Stimulated activated CD8-positive, alpha-beta memory T cell treated with anti-CD3 and anti-CD28 coated beads, Interleukin-4, amount 100 ng/mL, for 24 hours (primary cell): ENCODE measurements at places on chromosomes 3 and 15.

GRCh38 chr3:88219138-88219792 lies 69.5 kb downstream of the C3orf38 start:
- DNase-seq: no peak

GRCh38 chr15:57388464-57388863 lies 12.2 kb downstream of the CGNL1 start:
- DNase-seq: no peak

GRCh38 chr3:159894386-159894785 lies 94.2 kb upstream of the IL12A start:
- no peak for DNase-seq

DNA sequence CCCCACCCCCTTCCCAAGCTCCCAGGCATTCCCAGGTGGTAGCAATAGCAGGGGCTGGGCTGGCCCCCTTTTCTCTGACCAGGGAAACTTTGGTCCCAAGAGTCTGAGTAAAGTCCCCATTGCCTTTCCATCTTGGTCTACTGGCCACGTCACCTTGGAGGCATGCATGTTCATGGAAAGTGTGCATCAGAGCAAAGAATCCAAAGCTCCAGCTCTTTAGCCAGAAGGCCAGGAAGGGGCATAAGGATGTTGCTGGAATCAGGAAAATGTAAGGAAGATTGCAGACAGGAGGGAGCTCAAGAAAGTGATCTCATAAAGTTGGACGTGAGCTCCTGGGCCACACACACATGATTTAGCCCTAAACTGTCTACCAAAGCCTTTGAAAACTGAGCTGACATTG lies 63.6 kb downstream of the KBTBD12 start:
- no peak for DNase-seq

DNA sequence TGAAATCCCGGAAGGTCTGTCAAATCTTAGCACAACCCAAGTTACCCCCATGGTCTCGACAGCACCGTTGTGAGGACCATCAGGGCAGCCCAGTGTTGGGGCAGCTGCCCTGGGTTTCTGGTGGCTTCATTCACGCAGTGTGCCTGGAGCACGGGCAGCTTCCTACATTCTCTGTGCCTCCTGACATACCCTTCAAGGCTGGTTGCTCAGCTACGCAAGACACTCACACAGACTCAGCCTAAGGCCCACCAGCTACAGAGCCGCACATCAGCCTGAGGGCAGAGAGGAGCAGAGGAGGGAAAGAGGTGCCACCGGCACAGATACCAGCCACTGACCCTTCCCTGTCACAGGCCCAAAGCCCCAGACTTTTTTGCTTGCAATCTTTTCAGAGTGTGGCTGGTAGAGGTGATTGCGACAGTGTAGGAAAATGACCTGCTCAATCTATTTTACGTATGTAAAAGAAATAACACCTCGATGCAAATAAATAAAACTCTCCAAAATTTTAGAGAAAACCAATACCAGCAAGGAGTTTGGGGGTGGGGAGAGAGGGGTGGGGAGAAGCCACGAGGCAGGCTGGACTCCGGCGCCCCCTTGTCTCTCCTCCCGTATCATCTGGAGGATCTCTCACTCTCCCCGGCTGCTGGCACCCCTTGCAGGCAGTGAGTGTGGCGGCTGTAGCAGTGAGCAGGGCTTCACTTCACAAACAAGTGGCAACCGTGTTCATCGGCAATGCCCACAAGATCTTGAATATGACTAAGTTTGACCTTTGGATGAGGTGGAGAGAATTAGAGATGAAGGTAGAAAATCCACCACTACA lies 12.7 kb downstream of the CSPG5 start:
- no peak for DNase-seq

DNA sequence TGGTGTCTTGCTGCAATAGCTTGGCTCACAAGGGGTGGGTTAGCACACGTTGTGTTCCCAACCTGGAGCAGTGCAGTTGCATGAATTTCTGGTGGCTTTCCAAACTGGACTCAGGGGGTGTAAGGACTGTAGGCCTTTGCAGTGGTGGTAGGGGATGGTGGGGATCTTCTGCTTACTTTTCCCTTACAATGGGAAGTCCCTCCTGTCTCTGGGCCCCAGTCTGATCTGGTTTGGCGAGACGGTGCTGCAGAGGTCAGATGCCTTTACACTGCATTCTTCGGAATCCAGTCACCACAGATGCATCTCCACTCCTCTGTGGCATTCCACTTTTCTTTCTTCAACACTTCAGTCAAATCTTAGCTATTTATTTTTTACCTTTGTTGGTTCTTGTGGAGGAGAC lies 132.1 kb downstream of the DOCK3 start:
- no peak for DNase-seq

- no peak for DNase-seq
Observed at GRCh38 chr3:36312351-36312750, 68.0 kb upstream of the STAC start.

GRCh38 chr15:45442507-45443135 lies 64.3 kb upstream of the GATM start:
- no peak for DNase-seq

DNA sequence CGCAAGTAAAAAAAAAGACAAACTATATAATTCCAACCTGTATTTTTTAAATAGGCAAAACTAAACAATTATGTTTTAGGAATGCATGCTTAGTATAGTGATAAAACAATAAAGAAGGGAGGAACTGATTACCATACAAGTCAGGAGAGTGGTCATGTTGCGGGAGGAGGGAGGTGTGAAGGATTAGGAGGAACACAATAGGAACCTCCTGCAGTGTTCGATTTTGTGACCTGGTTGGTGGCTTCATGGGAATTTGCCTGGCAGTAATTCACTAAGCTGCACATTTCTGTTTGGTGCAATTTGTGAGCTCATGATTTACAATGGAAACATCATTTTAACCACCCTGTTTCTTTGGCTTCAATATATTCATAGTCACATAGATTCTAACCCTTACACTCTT lies 78.3 kb downstream of the TPRA1 start:
- no peak for DNase-seq

DNA sequence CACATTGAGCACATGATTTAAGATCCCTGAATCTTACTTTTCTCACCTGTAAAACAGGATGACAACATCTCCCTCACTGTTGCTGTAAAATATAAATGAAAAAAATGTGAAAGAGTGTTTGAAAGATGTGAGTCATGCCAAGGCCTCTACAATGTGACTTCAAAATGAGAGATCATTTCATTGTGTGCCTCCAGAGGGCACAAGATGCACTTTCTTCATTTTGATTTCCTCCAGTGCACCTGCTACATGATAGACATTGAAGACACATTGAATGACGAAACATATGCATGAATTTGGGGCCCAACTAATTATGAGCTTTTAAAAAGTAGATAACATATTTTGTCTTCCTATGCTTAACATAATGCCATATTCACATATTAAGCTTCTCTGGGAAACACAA lies 170.3 kb downstream of the MOBP start:
- no peak for DNase-seq
